Large intestine (tissue), 12 donors: ENCODE measurements at places on chromosomes 6 and 20.

- H3K4me1 ChIP-seq: peaks cover 16% of the 10 kb centered on the region
- no peaks in the 10 kb centered on the region for H3K36me3 ChIP-seq
- H3K27ac ChIP-seq: no peak overlapping the region
- H3K27me3 ChIP-seq: no peaks in the 10 kb centered on the region
Observed at GRCh38 chr20:36147690-36148089, 6.8 kb upstream of the EPB41L1 start.

DNA sequence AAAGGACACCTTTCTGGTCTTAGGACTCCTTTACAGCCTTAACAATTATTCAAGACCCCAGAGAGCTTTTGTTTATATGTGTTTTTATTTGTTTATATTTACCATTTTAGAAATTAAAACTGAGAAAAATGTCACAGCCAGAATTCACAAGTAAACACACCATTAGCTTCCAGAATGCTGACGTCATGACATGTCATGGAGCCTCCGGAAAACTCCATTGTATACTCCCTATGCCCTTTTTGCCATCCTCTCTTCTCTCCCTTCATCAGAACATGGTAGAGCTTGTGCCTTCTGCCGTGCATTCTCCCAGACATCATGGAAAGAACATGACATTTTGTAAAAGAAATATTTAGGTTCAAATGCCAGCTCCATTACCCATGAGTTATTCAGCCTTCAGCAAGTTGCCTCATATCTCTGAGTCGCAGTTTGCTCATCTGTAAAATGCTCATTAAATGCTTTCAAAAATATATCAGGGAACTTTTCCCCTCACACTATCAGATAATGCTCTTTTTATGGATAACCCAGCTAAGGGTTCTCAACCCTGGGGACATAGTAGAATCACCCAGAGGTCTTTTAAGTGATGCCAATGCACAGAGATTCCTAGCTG is 27.8 kb downstream of the TNFAIP3 start:
- no peaks in the 10 kb centered on the region for H3K4me1 ChIP-seq
- no peak overlapping the region for H3K27ac ChIP-seq
- H3K36me3 ChIP-seq: no peaks in the 10 kb centered on the region
- no peak for DNase-seq

- H3K36me3 ChIP-seq: no peaks in the 10 kb centered on the region
- H3K4me1 ChIP-seq: no peaks in the 10 kb centered on the region
- no peak overlapping the region for H3K4me3 ChIP-seq
- H3K27ac ChIP-seq: no peak overlapping the region
- no peak for DNase-seq
Observed at GRCh38 chr20:43752561-43753301, 25.9 kb upstream of the GTSF1L start.

- H3K36me3 ChIP-seq: no peaks in the 10 kb centered on the region
- no peak overlapping the region for H3K27ac ChIP-seq
- no peaks in the 10 kb centered on the region for H3K4me1 ChIP-seq
- H3K27me3 ChIP-seq: no peaks in the 10 kb centered on the region
- H3K4me3 ChIP-seq: no peak overlapping the region
Observed at GRCh38 chr6:156161471-156161870, 615.7 kb upstream of the ARID1B start.

DNA sequence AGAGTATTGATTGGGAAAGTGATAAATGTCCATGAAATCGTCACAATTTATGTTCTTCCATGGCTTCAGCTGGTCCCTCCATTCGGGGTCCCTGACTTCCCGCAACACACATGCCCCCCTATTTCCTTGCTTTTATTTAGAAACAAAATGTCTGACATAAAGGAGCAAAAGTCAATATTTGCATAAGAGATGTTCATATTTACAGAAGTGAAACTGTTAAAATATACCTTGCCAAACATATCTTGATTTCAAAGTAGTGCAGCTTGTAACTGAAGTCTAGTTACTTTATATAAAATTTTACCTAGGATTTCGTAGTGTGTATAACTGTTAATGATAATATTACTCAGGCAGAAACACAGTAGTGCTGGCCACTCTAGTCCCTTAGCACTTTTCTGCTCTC is 548.9 kb upstream of the ADGRB3 start:
- no peak overlapping the region for H3K4me3 ChIP-seq
- DNase-seq: no peak
- no peaks in the 10 kb centered on the region for H3K36me3 ChIP-seq
- H3K4me1 ChIP-seq: no peaks in the 10 kb centered on the region

DNA sequence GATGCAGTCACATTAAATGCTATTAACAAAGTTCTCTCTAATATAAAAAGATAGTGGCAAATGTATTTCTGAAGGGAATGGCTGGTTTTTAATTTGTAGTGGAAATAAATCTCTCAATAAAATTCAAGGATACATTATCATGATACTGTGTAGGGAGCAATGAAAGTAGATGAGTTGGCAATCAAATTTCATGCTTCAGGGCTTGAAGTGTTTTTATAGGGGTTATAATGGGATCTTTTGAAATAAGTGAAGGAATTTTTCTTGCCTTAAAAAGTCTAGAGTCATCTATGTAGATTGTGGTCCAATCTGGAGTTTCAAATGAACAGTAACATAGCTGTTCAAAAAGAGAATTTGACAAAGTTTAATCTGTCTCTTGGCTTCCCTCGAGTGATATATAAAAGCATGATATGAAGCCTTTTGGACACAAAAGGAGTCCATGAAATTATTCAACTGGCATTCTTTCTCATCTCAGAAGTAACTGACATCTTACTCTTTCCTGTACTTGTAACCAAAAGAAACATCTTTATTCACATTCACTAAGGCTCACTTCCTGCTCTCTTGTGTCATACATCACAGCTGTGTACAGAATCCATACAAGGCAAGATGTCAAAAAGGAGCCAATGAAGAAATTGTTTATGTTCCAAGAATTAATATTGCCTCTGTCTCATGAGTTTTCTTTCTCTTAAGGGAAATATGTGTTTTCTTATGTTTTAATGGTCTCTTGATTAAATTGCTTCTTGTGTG is 591.0 kb upstream of the GJE1 start:
- H3K4me3 ChIP-seq: no peak overlapping the region
- H3K36me3 ChIP-seq: no peaks in the 10 kb centered on the region
- no peaks in the 10 kb centered on the region for H3K4me1 ChIP-seq
- DNase-seq: no peak
- no peaks in the 10 kb centered on the region for H3K27me3 ChIP-seq

GRCh38 chr6:41535766-41536165 is 10.4 kb upstream of the FOXP4 start:
- no peaks in the 10 kb centered on the region for H3K36me3 ChIP-seq
- H3K27me3 ChIP-seq: no peaks in the 10 kb centered on the region
- no peak overlapping the region for H3K27ac ChIP-seq

- DNase-seq: peak; percentile 9
- H3K27ac ChIP-seq: no peak overlapping the region
- no peaks in the 10 kb centered on the region for H3K27me3 ChIP-seq
- no peaks in the 10 kb centered on the region for H3K4me1 ChIP-seq
- no peaks in the 10 kb centered on the region for H3K36me3 ChIP-seq
- H3K4me3 ChIP-seq: no peak overlapping the region
Observed at GRCh38 chr20:10090588-10091166, 55.9 kb downstream of the ANKEF1 start.

GRCh38 chr6:52661551-52661950 is 9.4 kb upstream of the TMEM14A start:
- no peaks in the 10 kb centered on the region for H3K27me3 ChIP-seq
- no peaks in the 10 kb centered on the region for H3K36me3 ChIP-seq
- peaks cover 10% of the 10 kb centered on the region for H3K4me1 ChIP-seq
- H3K27ac ChIP-seq: no peak overlapping the region
- H3K4me3 ChIP-seq: no peak overlapping the region

DNA sequence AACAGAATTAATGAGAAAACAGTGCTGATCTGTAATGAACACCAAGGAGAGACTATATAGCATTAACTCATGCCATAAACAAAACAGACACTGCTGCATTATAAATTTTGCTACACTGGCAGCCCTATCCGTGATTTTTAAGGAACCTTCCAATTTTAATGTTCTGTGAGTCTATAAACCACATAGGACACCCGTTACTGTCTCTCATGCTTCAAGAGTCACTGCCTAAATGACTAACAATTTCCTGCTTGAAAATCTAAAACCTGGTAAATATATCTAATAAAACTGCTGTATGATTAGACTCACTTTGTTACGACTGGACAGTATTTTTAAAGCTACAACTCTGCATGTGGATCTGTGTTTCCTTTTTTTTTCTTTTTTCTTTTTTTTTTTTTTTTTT is 8.7 kb downstream of the CHD6 start:
- H3K36me3 ChIP-seq: no peaks in the 10 kb centered on the region
- no peaks in the 10 kb centered on the region for H3K4me1 ChIP-seq
- no peak for DNase-seq
- H3K4me3 ChIP-seq: no peak overlapping the region
- no peaks in the 10 kb centered on the region for H3K27me3 ChIP-seq
- H3K27ac ChIP-seq: no peak overlapping the region

- no peaks in the 10 kb centered on the region for H3K27me3 ChIP-seq
- H3K27ac ChIP-seq: no peak overlapping the region
- DNase-seq: no peak
- no peaks in the 10 kb centered on the region for H3K36me3 ChIP-seq
Observed at GRCh38 chr6:149064660-149065015, 252.9 kb upstream of the TAB2 start.

DNA sequence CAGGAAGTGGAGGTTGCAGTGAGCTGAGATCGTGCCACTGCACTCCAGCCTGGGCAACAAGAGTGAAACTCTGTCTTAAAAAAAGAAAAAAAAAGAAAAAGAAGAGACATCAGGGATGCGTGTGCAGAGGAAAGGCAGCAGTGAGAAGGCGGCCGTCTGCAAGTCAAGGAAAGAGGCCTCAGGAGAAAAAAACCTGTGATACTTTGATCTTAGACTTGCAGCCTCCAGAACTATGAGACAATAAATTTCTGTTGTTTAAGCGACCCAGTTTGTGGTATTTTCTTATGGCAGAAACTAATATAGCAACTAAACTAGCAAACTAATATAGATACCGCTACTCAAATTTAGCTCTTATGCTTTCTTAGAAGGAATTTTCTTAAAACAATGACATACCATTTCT is 36.1 kb downstream of the FGD2 start:
- DNase-seq: no peak
- H3K27me3 ChIP-seq: no peaks in the 10 kb centered on the region
- H3K4me3 ChIP-seq: no peak overlapping the region
- H3K4me1 ChIP-seq: peaks cover 9% of the 10 kb centered on the region
- no peak overlapping the region for H3K27ac ChIP-seq

DNA sequence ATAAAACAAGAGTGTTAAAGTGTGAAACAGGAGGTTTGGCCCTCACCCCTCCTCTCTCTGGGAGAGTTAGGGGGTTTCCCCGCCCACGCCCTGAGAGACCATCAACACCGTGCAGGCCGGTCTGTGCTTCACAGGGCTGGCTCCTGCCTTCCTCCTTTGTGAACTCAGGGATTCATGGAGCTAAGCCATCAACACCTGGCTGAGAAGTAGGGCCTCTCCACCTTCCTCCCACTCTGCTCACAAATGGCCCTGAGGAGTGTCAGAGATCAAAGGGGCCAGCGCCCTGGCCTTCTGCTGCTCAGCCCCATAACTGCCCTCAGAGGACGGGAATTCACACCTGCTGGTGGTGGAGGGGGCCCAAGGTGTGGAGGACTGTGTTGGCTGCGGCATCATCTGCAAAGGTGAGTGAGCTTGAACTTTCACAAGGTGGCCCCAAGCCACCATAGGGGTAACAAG is 88.6 kb downstream of the PSMB1 start:
- no peak overlapping the region for H3K27ac ChIP-seq
- no peaks in the 10 kb centered on the region for H3K36me3 ChIP-seq
- no peak for DNase-seq
- H3K4me1 ChIP-seq: no peaks in the 10 kb centered on the region

DNA sequence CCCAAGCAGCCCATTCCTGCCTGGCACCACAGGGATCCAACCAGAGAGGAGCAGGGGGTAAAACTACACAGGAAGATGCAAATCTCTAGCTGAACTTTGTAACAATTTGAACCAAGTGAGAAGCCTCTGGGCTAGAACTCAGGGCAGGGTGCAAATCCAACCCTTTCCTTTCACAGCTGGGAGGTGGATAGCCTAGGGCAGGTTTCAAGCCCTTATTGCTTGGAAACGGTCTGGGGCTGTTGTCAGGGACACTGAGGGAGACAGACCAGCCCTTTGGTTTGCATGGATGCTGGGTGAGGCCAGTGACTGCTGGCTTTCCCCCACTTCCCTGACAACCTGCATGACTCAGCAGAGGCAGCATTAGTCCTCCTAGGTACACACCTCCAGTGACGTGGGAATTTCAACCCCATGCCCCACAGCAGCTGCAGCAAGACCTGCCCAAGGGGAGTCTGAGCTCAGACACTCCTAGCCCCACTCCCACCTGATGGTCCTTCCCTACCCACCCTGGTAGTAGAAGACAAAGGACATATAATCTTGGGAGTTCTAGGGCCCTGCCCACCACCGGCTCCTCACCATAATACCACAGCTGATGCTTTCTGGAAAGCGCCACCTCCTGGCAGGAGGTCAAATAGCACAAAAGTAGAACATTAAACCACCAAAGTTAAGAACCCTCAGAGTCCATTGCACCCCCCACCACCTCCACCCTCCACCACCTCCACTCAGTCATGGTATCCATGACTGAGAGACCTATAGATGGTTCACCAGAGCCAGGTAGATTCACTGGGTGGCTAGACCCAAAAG is 797.7 kb upstream of the MAN1A1 start:
- no peaks in the 10 kb centered on the region for H3K27me3 ChIP-seq
- no peak overlapping the region for H3K27ac ChIP-seq
- no peak for DNase-seq
- no peaks in the 10 kb centered on the region for H3K36me3 ChIP-seq
- no peaks in the 10 kb centered on the region for H3K4me1 ChIP-seq

- H3K36me3 ChIP-seq: peaks cover 40% of the 10 kb centered on the region
- H3K27me3 ChIP-seq: no peaks in the 10 kb centered on the region
- peak; percentile 75 for DNase-seq
- no peak overlapping the region for H3K4me3 ChIP-seq
- H3K4me1 ChIP-seq: peaks cover 16% of the 10 kb centered on the region
Observed at GRCh38 chr6:43627008-43627825, 1.8 kb downstream of the GTPBP2 start.
